HCT116 (cell line): ENCODE measurements at places on chromosomes 13 and 19. TPM values are rescaled to one million over a fixed set of nuclear protein-coding genes. Genes with fewer than 3 reads are reported as not detected.

GRCh38 chr19:6769006-6769619 lies 1.9 kb upstream of the SH2D3A start:
- peaks cover 20% of the 10 kb centered on the region for H3K4me1 ChIP-seq
- peaks cover 2% of the 10 kb centered on the region; the same call in 1 of the 2 replicates for H3K36me3 ChIP-seq
- H3K27ac ChIP-seq: no peak overlapping the region
- no peak overlapping the region for H3K4me3 ChIP-seq

DNA sequence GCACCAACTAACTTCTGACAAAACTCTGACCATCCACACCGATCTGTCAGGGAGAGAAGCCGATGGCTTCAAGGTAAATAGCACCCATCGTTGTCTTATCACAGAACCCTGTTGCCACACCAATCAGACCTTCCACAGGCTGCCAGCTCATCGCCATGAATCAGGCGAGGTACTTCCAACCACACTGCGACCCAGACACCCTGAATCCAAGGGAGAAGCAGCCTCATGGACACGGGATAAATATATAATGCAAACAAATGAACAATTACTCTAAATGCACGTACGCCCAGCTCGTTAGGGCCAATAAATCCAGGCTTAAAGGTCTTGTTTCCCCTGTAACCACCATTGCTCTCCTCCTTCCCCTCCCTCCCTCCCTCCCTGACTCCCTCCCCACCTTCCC lies 20.8 kb downstream of the RANBP3 start:
- H3K4me3 ChIP-seq: no peak overlapping the region
- no peaks in the 10 kb centered on the region for H3K36me3 ChIP-seq
- 0 out of 2 replicates have a peak, but pooled peaks cover 2% of the 10 kb centered on the region for H3K4me1 ChIP-seq
- no peak overlapping the region for H3K27ac ChIP-seq
- no peaks in the 10 kb centered on the region for H3K27me3 ChIP-seq

DNA sequence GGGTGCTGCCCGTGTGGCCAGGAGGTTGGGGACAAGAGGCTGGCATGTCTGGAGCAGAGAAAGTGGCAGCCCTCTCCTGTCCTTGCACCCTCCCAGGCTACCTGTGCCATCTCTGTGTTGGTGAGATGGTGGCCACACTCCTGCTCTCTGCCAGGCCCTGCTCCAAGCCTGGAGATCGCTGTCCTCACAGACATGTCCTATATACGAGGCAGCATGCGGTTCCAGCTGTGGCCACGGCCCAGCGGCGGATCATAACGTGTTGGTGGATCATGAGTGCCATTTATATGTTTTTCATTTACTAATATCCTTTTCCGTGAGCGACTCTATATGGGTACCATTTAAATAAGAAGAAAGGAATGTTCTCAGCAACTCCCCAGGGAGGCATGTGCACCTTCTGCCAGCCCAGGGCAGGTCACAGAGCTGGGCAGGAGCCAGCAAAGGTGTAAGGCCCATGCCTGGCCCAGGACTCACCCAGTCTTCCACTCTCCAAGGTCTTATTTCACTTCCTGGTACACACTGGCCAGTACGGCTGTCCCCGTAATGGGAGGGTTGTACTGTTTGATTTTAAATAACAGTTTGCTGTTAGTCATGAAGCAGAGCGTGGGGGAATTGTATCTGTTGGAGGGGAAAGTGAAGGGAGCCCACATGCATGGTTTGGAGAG lies 47.2 kb upstream of the LDLR start:
- peaks cover 33% of the 10 kb centered on the region for H3K36me3 ChIP-seq
- no peak for DNase-seq
- no peak overlapping the region for H3K4me3 ChIP-seq
- no peaks in the 10 kb centered on the region for H3K27me3 ChIP-seq
- H3K4me1 ChIP-seq: no peaks in the 10 kb centered on the region
- H3K27ac ChIP-seq: no peak overlapping the region

Gene ZNF829
- total RNA-seq: not detected

Gene ADAT3
- 15.9 TPM for total RNA-seq
